ENCODE measurements at places on chromosomes 13 and 19.

DNA sequence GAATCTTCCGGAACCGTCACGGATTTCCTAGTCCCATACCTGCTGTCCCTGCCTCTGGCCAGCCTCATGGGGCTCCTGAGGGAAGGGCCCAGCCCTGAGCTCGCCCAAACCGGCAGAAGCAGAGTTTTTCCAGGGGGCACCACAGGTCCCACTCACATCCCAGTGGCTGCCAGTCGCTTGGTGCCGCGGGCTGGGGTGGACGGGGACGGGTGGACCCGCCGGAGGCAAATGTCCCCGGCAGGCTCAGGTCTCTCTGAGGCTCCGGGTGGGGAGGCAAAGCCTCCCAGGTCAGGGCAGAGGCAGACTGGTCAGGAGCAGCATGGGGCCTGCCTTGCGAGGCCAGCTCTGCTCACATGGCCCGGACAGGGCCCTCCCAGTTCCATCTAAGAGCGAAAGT lies 24.8 kb downstream of the ADPRHL1 start:
- H3K4me3 ChIP-seq: no peak overlapping the region
- H3K4me1 ChIP-seq: no peaks in the 10 kb centered on the region
- no peak for DNase-seq
- no peak overlapping the region for H3K27ac ChIP-seq
- no peaks in the 10 kb centered on the region for H3K27me3 ChIP-seq
- H3K36me3 ChIP-seq: no peaks in the 10 kb centered on the region

GRCh38 chr13:50071379-50071778 lies 56.1 kb downstream of the KCNRG start:
- peak; percentile 30 for DNase-seq
- peak overlapping the region; percentile 15 for H3K27ac ChIP-seq
- peaks cover 97% of the 10 kb centered on the region for H3K36me3 ChIP-seq
- H3K4me3 ChIP-seq: no peak overlapping the region

DNA sequence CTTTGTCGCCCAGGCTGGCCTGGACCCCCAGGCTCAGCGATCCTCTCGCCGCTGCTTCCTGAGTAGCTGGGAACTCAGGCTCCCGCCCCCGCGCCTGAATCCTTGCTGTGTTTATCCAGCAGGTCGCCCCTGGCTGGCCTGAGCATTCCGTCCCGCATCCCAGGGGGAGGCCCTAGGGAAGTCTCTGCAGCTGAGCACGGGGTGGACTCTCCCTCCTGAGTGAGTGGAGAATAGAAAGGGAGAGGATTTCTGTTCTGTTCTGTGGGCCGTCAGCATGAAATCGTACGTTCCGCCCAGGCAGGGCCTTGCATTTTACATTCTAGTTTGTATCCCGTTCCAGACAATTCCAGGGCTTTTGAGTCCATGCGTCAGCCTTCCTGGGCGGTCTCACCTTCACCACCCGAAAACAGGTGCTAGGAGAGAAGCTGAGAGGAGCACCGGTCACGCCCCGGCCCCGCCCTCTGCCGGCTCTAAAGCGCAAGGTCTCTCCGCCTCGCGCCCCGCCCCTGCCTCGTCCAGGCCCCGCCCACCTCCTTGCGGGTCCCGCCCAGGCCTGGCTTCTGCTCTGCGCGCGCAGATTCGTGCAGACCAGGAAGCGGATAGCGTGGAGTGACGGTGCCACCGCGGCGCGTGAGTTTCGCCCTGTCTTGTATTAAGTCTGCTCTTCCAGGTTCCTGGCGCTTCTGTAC lies at the start of gene ZNF761:
Gene ZNF761 (plus strand): TSS at position 586 of the 689 bp plus-strand sequence. CDS start 15,285 bp downstream, outside the sequence.
- H3K27ac ChIP-seq: peak within 1 kb of the TSS; percentile 77
- H3K4me3 ChIP-seq: peak within 1 kb of the TSS; percentile 89
- no peaks in the 10 kb centered on the region for H3K27me3 ChIP-seq
- H3K36me3 ChIP-seq: peaks cover 29% of the 10 kb centered on the region
- DNase-seq: peak; percentile 96

- peaks cover 47% of the 10 kb centered on the region for H3K4me1 ChIP-seq
- H3K4me3 ChIP-seq: peak overlapping the region; percentile 87
- DNase-seq: peak; percentile 78
- no peaks in the 10 kb centered on the region for H3K27me3 ChIP-seq
- H3K36me3 ChIP-seq: peaks cover 31% of the 10 kb centered on the region
Observed at GRCh38 chr19:1250437-1251260, 2.3 kb downstream of the MIDN start.

DNA sequence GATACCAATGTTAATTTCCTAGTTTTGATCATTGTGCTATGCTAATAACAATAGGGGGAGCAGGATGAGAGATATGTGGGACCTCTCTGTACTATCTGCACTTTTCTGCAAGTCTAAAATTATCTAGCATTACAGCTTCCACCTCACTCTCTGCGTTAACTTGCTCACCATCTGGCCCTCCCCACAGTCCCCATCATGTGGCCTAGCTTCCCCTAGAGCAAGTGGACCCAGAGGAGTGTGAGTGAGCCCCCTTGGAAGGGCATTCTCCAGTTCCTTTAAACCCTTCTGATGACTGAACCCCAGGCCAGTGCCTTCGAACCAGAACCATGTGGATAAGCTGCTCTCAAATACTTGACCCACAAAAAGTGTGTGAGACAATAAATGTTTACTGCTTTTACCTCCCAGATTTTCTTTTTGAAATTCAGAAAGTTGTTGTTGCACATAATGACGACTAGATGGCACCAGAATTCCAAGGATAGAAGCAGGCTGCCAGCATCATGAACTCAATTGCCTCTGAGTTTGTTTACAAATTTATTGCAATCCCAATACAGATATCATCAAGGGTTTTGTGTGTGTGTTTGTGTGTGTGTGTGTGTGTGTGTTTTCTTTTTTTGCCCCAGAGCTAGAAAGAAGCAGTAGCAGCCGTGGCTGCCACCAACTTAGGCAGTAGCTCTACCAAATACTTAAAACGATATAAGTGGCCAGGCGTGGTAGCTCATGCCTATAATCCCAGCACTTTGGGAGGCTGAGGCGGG lies 49.0 kb upstream of the ZNF780A start:
- no peaks in the 10 kb centered on the region for H3K4me1 ChIP-seq
- peaks cover 8% of the 10 kb centered on the region for H3K27me3 ChIP-seq
- H3K36me3 ChIP-seq: no peaks in the 10 kb centered on the region
- no peak overlapping the region for H3K27ac ChIP-seq
- no peak overlapping the region for H3K4me3 ChIP-seq

DNA sequence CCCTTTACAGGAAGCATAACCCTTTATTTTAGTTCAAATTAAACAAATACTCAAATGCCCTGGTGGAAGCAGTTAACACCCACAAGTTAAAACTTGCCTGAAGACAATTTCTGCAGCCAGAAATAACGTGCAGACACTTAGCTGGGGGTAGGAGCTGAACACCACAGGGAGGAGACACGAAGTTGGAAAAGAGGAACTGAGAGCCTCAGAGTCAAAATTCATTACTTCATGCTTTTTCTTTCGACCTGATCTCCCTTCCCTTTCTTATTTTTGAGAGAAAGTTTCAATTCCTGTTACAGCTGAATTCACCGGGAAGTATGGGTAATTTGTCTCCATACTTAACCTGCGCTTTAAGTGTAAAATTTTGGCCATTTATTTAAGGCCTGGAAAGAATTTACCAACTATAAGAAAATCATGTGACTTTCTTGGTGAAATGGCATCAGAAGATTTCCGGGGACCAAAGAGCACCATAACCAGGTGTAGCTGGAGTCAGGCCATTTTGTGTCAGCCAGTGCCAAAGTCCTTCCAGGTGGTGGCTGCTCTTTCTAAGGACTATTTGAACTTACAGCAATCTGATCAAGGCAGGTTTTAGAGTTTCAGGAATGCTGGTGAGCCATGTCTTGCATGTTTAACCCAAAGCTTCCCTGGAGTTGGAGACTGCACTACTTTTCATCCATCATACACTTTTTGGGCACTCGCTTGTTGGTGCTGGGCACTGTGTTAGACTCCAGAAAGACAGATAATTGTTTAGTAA lies 46.5 kb upstream of the RCBTB2 start:
- peak overlapping the region; percentile 55 for H3K27ac ChIP-seq
- DNase-seq: no peak
- H3K4me1 ChIP-seq: peaks cover 38% of the 10 kb centered on the region
- H3K27me3 ChIP-seq: no peaks in the 10 kb centered on the region
- H3K36me3 ChIP-seq: no peaks in the 10 kb centered on the region

DNA sequence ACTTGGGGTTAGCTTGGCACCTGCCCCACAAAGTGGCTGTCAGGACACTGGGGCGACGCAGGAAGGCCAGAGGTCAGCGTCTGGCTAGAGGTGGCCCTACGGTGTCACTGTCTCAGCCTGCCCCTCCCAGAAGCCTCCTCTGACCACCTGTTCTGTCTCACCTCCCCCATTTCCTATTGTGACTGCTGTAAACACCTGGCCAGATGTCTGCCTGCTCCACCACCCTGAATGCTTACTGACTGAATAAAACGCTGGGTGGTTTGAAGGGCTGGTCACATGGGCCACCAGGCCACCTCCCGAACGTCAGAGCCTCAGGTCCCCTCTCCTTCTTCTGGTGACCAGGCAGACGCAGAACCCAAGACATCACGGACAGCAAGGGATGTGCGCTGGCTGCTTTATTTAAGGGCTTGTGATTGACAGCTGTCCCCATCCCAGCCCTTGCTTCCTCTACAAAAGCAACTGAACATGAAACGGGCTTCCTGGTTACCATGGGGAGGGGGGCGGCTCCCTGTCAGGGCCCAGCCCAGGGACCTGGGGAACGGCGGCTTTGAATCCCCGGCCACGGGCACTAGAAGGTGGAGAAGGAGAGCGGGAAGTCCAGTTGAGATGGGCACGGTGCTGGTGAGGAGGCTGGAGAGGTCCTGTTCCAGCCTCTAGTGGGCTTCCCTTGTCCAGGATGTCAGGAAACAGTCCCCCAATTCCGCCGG lies 6.2 kb downstream of the ELOF1 start:
- no peak for DNase-seq
- H3K27ac ChIP-seq: no peak overlapping the region
- peaks cover 12% of the 10 kb centered on the region for H3K4me1 ChIP-seq
- H3K4me3 ChIP-seq: no peak overlapping the region
- no peaks in the 10 kb centered on the region for H3K27me3 ChIP-seq

GRCh38 chr13:64371045-64371444 lies 2859.1 kb downstream of the PCDH9 start:
- H3K36me3 ChIP-seq: no peaks in the 10 kb centered on the region
- no peak for DNase-seq
- no peaks in the 10 kb centered on the region for H3K4me1 ChIP-seq
- H3K4me3 ChIP-seq: no peak overlapping the region
- no peak overlapping the region for H3K27ac ChIP-seq

GRCh38 chr13:27183561-27184147 lies 12.0 kb upstream of the USP12 start:
- H3K27ac ChIP-seq: no peak overlapping the region
- H3K4me1 ChIP-seq: no peaks in the 10 kb centered on the region
- DNase-seq: no peak
- H3K27me3 ChIP-seq: peaks cover 5% of the 10 kb centered on the region
- no peak overlapping the region for H3K4me3 ChIP-seq

DNA sequence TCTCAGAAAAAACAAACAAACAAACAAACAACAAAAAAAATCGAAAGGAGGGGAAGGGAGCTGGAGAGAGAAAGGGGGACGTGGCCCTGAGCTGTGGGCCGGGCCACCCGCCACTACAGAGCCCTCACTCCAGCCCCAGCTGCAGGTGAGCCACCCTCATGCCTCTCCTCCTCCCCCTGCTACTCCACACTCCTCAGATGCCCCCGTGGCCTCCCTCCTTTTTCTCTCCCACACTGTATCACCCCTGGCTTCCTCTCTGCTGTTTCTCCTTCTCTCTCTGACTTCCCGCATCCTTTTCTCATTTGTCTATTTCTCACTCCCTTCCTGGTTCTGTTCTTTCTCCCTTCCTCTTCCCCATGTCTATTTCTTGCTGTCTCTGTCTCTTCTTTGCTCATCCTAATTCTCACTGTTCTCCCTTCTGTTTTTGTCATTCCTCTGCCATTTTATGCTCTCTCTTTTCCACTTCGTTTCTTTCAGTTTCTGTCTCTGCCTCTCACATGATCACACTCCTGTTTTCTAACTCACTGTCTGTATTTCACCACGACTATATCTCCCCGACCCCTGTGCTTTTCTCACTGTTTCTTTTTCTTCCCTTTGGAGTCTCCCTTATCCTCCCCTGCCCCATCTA lies 2.7 kb downstream of the KLK2 start:
- no peaks in the 10 kb centered on the region for H3K4me1 ChIP-seq
- no peak overlapping the region for H3K4me3 ChIP-seq
- peaks cover 22% of the 10 kb centered on the region for H3K27me3 ChIP-seq
- no peak overlapping the region for H3K27ac ChIP-seq
- DNase-seq: no peak

GRCh38 chr19:48770266-48770665 lies 14.9 kb downstream of the FGF21 start:
- H3K36me3 ChIP-seq: no peaks in the 10 kb centered on the region
- H3K27ac ChIP-seq: no peak overlapping the region
- H3K4me1 ChIP-seq: no peaks in the 10 kb centered on the region

DNA sequence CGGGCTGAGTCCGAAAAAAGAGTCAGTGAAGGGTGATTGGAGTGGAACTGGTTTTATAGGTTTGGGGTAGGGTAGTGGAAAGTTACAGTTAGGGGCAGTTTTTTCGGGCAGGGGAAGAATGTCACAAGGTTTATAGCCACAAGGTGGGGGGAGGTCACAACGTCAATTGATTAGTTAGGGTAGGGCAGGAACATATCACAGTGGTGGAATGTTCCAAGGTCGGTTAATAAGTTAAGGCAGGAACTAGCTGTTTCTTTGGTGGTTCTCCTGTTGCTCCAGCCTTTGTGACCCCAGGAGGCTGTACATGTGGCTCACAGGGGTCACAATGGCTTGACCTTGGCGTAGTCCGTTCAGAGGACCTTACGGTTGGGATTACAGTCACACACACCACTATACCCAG lies 20.3 kb downstream of the RDH8 start:
- H3K36me3 ChIP-seq: no peaks in the 10 kb centered on the region
- DNase-seq: no peak
- no peak overlapping the region for H3K4me3 ChIP-seq
- no peaks in the 10 kb centered on the region for H3K4me1 ChIP-seq
- H3K27ac ChIP-seq: no peak overlapping the region

- no peak overlapping the region for H3K27ac ChIP-seq
- no peak for DNase-seq
- no peaks in the 10 kb centered on the region for H3K27me3 ChIP-seq
- H3K36me3 ChIP-seq: peaks cover 9% of the 10 kb centered on the region
- H3K4me1 ChIP-seq: no peaks in the 10 kb centered on the region
- H3K4me3 ChIP-seq: no peak overlapping the region
Observed at GRCh38 chr19:2416321-2417097, 10.9 kb downstream of the TIMM13 start.

GRCh38 chr13:98990701-98991100 lies 12.8 kb upstream of the DOCK9 start:
- no peak for DNase-seq
- H3K27me3 ChIP-seq: no peaks in the 10 kb centered on the region
- no peak overlapping the region for H3K4me3 ChIP-seq
- H3K36me3 ChIP-seq: no peaks in the 10 kb centered on the region
- H3K27ac ChIP-seq: no peak overlapping the region

DNA sequence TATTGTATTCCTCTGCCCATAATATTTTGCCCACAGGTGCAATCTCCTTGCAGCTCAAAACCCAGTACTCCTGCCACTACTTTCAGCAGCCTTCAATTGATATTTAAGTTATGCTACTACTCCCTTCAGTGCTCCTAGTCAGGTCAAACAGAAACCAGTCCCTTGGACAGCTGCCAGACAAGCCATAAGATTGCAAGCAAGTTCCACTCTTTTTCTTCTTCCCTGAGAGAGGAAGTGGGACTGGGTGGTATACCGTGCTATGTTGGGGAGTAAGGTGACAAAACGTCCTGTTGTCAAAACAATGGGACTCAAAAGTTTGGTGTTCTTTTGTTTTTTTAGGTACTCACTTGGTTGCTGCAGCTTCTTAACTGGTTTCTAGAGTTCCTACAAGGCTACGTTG lies 63.1 kb upstream of the FRY start:
- no peaks in the 10 kb centered on the region for H3K4me1 ChIP-seq
- H3K36me3 ChIP-seq: no peaks in the 10 kb centered on the region
- no peaks in the 10 kb centered on the region for H3K27me3 ChIP-seq

- peak; percentile 58 for DNase-seq
- H3K27ac ChIP-seq: no peak overlapping the region
- no peak overlapping the region for H3K4me3 ChIP-seq
- no peaks in the 10 kb centered on the region for H3K36me3 ChIP-seq
Observed at GRCh38 chr19:38233740-38234251, 9.8 kb upstream of the DPF1 start.
